ENCODE measurements at places on chromosomes 16 and 17. TPM values are rescaled to one million over a fixed set of nuclear protein-coding genes. Genes with fewer than 3 reads are reported as not detected.

ADCY7 gene
- 225 TPM for total RNA-seq

DNA sequence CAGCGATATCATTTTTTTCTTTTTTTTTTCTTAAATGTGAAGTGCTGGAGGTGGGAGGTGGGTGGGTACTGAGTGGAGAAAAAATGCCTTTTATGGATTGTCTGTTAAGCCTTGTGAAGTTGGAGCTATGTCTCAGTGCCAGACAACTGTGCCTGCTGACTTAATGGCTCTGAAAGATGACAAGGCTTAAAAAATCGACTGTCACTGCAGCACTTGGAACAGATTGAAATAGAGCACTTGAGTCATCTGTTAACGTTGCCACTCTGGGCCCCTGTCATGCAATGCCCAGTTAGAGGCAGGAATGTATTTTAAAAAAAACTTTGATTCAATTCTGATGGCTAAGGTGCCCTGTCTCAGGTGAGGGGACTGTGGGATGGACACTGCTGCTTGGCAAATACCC, 108.2 kb upstream of the HS3ST2 start:
- H3K36me3 ChIP-seq, result no peaks in the 10 kb centered on the region
- H3K4me3 ChIP-seq, result no peak overlapping the region
- H3K4me1 ChIP-seq, result no peaks in the 10 kb centered on the region
- no peak overlapping the region for H3K27ac ChIP-seq
- DNase-seq, result no peak

FZD2 gene
- total RNA-seq, result 0.29 TPM

DNA sequence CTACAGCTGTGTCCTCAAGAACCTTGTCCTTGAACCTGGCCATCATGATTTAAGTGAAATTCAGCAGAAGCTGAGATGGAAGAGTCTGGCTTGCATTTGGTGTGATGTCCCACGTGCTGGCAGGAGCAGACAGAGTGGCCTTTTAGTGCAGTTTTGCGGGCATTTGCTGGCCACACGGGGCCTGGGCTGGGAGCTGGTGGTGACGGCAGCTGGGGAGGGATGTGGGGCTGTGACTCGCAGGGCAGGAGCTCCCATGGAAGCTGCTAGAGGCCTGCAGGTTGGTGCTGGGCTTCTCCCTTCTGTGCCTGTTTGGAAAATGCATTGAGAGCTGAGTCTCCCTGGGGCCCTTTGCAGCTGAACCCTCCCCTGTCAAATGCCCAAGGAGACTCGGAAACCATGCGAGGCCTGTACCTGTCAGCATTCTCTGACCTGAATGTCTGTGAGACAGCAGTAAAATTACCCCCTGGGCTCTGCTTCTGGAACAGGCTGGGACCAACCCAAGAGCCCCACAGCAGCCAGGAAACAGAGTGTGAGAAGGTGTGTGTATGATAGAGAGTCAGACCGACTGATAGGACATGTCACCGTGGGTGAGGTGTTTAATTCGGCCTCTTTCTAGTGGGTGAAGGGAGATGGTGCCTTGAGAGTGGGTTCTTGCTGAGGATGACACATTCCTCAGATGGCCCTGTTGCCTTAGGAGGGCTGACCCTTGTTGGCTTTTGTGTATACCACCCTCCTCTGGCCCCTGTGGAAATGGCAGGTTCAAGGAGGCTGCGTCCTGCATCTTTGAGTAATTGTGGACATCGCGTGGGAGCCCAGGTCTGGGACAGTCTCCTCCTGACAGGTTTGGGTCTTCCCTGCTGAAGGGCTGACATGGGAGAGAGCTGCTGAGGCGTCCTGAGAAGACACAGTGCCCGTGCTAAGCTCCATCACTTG, 145.5 kb downstream of the MSI2 start:
- peak overlapping the region; percentile 21 for H3K27ac ChIP-seq
- no peak for DNase-seq
- H3K27me3 ChIP-seq, result no peaks in the 10 kb centered on the region
- peaks cover 21% of the 10 kb centered on the region for H3K36me3 ChIP-seq
- no peak overlapping the region for H3K4me3 ChIP-seq

DNA sequence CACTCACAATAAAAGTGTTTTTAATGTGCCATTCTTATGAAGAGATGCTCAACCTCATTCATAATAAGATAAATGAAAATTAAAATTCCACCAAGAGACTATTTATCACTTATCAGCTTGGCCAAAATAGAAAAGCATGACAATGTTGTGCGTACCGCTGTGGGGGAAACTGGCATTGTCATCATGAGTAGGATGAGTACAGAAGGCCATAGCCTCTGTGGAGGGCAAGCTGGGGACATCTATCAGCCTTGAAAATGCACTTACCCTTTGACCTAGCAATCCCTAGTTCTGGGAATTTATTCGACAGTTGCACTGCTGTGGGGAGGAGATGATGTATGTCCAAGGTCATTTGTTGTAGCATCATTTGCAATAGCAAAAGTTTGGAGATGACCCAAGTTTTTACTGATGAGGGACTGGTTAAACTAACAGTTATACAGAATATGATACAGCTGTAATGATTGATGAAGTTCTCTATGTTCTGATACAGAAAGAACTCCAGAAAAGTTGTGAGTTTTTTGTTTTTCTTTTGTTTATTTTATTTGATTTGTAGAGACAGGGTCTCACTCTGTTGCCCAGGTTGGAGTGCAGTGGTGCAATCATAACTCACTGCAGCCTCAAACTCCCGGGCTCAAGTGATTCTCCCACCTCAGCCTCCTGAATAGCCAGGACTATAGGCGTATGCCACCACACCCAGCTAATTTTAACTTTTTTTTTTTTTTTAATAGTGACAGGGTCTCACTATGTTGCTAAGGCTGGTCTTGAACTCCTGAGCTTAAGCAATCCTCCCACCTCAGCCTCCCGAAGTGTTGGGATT, 13.7 kb upstream of the PRKCB start:
- H3K27ac ChIP-seq, result no peak overlapping the region
- H3K36me3 ChIP-seq, result peaks cover 2% of the 10 kb centered on the region
- DNase-seq, result no peak

GRCh38 chr17:8398980-8399379, 1.4 kb upstream of the RNF222 start:
- H3K27me3 ChIP-seq, result peaks cover 36% of the 10 kb centered on the region
- no peak overlapping the region for H3K4me3 ChIP-seq
- H3K4me1 ChIP-seq, result peaks cover 11% of the 10 kb centered on the region
- no peak for DNase-seq
- no peaks in the 10 kb centered on the region for H3K36me3 ChIP-seq

AGRP gene
- total RNA-seq, result not detected

PTGES3L gene
- total RNA-seq, result 0.86 TPM

DNA sequence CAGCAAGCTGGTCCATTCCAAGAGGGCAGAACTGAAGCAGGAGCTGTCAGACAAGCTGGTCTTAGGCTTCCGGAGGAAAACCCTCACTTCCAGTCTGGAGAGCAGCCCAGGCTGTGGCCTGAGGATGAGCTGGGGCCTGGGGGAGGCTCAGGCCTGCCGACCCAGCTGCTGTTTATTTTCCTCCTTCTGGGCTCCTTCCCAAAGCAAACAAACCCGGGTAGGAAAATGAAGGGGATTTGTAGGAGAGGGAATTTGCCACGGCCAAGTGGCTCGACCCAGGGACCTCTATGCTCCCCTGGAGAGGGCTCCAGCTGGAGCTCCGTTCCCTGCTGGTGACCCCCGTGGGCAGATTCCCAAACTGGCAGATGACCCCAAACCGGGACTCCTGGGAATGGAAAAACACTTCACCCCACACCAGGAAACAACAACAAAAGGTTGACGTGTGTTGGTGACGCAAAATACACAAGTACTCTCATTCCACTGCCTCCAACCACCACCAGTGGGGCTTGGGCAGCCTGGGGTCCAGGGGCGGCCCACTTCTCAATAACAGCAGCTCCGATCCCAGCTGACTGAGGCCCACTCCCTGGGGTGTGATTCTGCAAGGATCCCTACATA, 8.8 kb downstream of the JUP start:
- no peaks in the 10 kb centered on the region for H3K27me3 ChIP-seq
- H3K36me3 ChIP-seq, result no peaks in the 10 kb centered on the region
- H3K4me3 ChIP-seq, result no peak overlapping the region
- H3K27ac ChIP-seq, result no peak overlapping the region
- DNase-seq, result no peak
- no peaks in the 10 kb centered on the region for H3K4me1 ChIP-seq

DNA sequence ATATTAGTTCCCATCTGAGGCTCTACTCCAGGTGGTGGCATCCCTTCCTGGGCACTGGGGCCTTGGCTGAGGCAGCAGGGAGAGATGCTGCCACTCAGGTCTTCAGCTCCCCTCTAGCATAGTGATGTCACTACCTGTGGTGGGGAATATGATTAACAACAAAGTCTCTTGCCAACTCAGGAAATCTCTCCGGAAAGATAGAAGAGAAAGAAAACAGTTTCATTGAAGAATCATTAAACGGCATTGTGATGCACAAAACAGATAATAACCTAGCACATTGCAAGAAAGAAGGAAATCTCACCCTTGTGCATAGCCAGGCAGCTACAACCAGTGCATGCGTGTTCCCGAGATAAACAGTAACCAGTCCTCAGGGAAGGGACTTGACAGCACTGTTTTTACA, 12.2 kb upstream of the ZNF267 start:
- no peak for DNase-seq
- no peaks in the 10 kb centered on the region for H3K36me3 ChIP-seq
- H3K4me3 ChIP-seq, result no peak overlapping the region
